ENCODE measurements at places on chromosomes 12 and 14. TPM values are rescaled to one million over a fixed set of nuclear protein-coding genes. Genes with fewer than 3 reads are reported as not detected.

Gene TOGARAM1
- 17.9 TPM for total RNA-seq

Gene FGFR1OP2
- 78.3 TPM for total RNA-seq

Gene CAPZA3
- not detected for total RNA-seq

Gene CLBA1
- total RNA-seq, result 5.5 TPM

Gene ADAMTS20
- not detected for total RNA-seq

Gene SAV1
- 36.4 TPM for total RNA-seq
